ENCODE measurements at places on chromosomes 1 and 21.

- no peak for DNase-seq
Measured at GRCh38 chr21:36852864-36853263, 113.6 kb downstream of the HLCS start.

- DNase-seq = no peak
Measured at GRCh38 chr1:248918131-248918530, 12.1 kb downstream of the PGBD2 start.

GRCh38 chr1:119911775-119912174 lies 15.5 kb upstream of the ADAM30 start:
- no peak for DNase-seq

DNA sequence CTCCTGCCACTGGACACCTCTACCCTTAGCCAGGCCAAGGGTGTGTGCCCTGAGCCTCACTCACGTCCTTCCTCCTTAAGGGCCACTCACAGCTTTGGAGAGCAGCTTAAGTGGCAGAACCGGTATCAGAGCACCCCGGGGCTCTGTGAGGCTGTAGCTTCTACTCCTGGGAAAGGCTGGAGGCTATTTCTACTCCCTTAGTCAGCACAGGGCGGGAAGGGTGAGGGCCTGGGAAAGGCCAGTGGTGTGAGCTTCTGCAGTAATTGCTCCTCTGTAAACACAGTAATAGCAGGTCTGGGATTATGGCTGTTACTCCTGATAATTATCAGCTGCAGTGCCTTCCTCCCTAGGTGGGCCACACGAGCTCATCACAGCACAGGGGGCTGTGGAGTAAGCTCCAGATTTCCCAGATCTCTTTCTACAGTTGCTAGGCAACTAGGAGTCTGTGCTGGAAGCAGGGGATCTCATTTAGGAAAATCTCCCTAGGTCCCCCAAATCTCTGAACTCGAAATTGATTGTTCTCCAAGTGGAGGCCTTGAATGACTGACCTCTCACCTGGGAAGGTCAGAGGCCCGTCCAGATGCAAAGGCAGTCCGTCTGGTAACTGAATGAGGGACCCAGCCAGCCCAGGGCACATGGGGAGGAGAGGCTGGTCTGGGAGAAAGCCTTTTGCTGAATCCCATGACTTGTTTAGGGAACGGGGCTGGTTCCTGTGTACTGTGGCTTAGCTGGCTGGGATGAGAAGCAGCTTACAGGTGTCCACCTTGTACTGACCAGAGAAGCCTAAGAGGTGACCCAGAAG lies 29.3 kb downstream of the IER5 start:
- DNase-seq = no peak

- no peak for DNase-seq
Measured at GRCh38 chr1:65704318-65704717, 88.4 kb upstream of the PDE4B start.

DNA sequence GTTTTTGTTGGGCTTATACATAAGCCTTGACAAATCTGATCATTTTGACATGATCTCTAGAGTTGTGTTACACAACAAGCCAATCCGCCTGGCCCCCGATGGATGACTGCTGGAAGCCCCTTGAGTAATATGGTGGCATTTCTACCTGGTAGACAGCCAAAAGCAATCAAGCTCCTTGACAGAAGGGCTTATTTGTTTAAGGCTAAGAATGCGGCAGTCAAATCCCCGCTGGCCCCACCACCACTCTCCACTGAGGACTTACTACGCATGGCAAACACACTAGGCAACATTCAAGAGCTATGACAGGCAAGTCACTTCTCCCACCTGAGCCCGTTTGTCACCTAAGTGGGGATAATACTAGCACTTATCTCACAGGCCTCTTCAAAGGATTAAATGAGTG lies 33.4 kb upstream of the C1orf198 start:
- DNase-seq = no peak

GRCh38 chr1:84704872-84705417 lies 14.7 kb upstream of the SSX2IP start:
- no peak for DNase-seq

GRCh38 chr1:214720561-214720960 lies 117.6 kb downstream of the CENPF start:
- DNase-seq = no peak

DNA sequence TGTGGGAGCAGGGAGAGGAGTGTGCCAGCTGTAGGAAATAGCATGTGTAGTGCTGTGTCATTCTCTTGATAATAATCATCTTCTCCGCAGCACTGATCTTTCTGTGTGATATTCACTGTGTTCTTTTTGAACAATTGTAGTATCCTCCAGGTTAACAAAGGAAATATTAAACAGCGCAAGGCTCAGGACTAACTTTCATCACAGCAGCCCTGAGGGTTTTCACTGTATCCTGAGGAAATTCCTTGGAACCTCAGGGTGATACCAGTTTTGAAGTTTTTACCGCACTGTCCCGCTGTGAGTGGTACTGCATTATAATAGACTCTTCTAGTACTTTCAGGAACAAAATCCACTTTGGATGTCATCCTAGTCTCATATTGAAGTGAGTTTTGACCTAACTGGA lies 228.4 kb upstream of the COA6 start:
- DNase-seq = no peak

DNA sequence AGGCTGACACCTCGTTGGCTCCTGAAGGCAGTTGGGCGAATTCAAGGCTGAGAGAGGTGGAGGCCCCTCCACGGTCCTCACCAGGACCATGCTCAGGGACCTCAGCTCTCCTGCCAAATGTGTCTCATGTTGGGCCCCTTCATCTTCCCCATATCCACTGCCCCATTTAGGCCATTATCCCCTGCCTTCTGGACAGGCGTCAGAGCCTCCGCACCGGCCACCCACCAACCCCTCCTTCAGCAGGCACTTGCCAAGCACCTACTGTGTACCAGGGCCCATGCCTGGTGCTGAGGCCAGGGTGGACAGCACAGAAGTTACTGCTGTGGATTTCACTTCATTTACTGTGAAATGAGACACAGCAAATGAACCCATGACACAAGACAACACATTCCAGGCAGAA lies 325.8 kb downstream of the MATN1 start:
- DNase-seq = no peak

DNA sequence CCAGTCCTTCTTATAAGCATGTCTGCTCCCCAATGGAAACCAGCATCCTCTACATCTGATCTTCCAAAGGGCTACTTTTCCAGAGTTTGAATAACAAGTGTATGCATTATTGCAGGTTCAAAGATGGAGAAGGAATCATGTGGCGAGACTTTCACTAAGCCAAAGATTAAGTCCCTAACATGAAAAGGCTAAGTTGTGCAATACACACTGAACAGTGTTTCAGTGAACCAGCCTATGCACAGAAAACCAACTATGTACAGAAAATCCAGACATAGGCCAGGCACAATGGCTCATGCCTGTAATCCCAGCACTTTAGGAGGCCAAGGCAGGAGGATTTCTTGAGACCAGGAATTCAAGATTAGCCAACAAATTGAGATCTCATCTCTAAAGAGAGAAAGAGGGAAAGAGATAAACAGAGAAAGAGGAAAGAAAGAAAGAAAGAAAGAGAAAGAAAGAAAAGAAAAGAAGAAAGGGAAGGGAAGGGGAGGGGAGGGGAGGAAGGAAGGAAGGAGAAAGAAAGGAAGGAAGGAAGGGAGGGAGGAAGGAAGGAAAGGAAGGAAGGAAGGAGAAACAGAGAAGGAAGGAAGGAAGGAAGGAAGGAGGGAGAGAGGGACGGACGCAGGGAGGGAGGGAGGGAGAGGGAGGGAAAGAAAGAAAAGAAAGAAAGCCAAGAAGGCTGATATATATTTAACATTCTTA lies 181.7 kb downstream of the LTN1 start:
- DNase-seq = no peak

GRCh38 chr1:20373764-20374163 lies 83.1 kb downstream of the VWA5B1 start:
- no peak for DNase-seq

GRCh38 chr1:23394684-23395083 lies 25.0 kb upstream of the ZNF436 start:
- DNase-seq = no peak

Data from RKO (cell line).